Urinary bladder (tissue), 4 donors: ENCODE measurements at places on chromosomes 5 and 9. TPM values are rescaled to one million over a fixed set of nuclear protein-coding genes. Genes with fewer than 3 reads are reported as not detected.

GDNF gene
- 1.5 TPM for total RNA-seq

- no peak for DNase-seq
Measured at GRCh38 chr5:149627070-149627469, 45.8 kb downstream of the ARHGEF37 start.

- DNase-seq, result no peak
Measured at GRCh38 chr9:98099346-98099745, 19.7 kb downstream of the TRIM14 start.

DNA sequence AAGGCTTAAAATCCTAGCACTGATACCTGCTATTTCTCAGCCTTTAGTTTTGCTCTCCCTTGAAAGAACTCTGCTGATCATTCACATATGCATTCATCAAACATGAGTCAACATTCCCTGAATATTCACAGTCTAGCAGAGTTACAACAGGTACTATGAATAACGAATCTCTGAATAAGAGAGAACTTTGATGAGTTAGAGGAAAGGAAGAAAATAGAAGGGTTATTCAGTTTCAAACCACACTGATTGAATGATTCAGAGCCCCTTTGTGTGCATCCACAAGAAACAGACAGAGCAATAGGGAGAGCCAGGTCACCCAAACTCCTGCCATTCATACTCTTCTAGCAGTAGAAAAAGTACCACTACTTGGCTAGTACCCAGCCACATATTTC lies 36.0 kb downstream of the FOXD1 start:
- DNase-seq, result no peak

DNA sequence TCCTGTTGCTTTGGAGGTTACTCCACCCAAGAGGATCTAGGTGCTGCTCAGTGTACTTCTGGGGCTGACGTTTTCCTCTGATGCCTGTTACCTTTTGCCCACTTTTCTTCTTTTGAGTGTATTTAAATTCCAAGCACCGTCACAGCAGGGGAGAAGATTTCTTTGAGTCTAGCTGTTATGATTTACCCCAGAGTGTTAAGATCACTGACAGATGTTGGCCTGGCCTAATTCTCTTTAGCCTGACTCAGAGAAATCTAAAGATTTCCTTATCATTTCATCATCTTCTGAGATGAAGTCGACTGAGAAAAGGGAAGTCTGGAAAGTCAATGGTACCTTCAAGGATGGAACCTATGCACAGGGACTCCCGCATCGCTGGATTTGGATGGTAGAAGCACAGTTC lies 191.5 kb downstream of the FBXL7 start:
- no peak for DNase-seq

DNA sequence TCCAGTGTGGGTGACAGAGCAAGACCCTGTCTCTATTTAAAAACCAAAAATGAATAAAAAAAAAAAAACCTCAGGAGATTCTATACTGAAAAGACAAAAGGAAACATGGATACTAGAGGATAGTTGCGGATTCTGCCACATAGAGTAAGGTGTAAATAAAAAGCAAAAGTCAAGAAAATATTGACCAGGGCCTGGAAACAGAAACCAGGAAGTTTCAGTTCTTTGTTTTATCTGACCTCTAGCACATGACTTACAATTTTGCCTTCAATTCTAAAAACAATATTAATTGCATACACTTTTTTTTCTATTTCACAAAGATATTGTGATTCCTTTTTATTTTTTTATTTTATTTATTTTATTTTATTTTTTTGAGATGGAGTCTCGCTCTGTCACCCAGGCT lies 96.2 kb upstream of the NMUR2 start:
- DNase-seq, result no peak
